Hypothalamus (tissue), 51 donors: ENCODE measurements at places on chromosomes 5 and 9.

DNA sequence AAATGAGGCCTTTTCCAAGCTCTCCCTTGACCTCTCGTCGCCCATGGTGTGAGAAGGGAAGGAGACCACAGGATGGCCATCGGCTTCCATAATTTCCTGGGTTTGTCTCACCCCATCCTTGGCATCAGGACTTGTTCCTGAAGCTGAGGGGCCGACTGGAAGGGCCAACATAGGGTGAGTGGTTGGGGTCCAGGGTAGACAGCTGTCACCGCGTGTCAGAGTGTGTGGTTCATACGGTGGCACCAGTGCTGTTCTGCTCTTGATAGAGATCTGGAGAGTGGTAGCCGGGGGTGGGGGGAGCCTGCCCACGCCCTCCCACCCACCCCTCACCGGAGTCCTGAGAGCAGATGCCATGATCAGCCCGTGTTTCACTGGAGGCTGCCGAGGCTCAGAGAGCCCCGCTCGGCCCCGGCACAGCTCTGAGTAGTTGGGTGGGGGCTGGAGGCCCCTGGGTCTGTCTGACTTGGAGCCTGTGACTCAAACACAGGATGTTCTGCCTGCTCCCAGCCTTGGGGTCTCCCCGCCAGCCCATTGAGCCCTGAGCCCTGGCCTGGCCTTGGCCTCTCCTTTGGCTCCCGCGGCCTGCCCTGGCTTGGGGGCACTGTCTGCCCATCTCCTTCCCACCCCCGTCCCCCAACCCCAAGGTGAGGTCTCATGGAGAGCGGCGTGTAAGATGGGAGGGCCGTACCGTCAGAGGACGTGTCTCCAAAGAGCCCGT lies 53.1 kb upstream of the IER5L start:
- no peak for DNase-seq

DNA sequence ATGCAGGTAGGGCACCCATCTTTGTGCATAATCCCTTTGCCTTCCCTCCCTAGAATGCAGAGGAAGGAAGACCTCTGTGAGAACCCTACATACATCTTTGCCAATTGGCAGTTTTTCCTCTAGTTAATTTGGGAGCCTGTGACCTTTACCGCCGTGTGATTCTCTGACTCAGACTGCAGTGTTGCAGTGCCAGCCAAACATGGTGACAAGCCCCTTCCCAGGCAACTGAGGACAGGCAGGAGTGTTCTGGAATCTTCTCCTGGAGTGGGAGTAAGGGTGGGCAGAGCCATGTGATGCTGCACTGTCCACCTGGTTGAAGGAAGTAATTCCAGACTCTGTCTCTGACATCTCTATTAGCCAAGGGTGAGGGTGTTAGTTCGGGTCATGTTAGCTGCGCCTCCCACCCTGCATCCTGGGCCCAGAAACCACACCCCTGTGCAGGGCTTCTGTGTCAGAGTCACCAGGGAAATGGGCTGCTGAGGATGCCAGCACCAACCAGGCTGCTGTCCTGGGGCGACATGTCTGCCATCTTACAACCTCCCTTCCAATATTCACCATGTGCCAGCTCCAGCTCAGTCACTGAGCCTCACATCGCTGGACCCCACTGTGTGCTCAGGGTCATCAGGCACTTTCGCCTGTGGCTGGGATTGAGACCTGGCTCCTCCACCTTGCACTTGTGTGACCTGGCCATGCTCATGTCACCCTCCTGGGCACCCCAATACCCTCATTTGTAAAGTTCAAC lies 21.8 kb downstream of the KCNIP1 start:
- no peak for DNase-seq

DNA sequence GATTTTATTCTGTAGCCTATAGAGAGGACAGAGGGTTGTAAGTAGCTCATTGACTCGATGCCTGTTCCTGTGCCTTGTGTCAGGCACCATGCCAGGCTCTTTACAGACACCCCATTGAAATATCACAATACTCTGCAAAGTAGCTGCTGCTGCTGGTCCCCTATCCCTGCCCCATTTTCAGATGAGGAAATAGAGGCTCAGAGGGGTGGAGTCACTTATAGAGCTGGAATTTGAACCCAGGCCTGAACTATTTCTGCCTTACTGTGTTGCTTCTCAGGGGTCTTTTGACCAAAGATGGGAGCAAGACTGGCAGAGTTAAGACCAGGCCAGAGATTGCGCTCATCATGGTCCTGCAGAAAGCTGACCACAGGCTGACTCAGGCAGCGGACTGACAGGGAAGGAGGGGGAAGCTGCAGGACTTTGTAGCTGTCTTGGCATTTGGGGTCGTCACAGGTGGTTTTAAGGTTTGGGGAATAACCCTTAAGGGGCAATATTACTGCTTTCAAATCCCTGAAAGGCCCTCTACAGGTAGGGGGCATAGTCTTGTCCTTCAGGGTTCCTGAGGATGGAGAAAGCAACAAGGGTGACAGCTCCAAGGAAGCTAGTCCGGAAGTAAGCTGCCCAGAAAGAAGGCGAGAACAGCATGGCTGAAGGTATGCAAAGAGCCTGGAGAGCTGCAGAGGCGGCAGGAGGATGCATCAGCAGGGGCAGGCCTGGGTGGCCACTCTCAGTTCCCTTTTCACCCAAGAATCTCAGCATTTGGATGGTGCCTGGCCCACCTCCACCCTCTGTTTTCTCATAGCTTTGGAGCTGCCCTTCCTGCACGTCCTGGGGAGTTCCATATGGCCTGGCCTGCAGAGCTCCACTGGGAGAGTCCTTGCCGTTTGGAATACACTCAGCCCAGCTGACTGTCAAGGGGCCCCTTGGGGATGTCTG lies 18.3 kb upstream of the NDST1 start:
- DNase-seq, result no peak

DNA sequence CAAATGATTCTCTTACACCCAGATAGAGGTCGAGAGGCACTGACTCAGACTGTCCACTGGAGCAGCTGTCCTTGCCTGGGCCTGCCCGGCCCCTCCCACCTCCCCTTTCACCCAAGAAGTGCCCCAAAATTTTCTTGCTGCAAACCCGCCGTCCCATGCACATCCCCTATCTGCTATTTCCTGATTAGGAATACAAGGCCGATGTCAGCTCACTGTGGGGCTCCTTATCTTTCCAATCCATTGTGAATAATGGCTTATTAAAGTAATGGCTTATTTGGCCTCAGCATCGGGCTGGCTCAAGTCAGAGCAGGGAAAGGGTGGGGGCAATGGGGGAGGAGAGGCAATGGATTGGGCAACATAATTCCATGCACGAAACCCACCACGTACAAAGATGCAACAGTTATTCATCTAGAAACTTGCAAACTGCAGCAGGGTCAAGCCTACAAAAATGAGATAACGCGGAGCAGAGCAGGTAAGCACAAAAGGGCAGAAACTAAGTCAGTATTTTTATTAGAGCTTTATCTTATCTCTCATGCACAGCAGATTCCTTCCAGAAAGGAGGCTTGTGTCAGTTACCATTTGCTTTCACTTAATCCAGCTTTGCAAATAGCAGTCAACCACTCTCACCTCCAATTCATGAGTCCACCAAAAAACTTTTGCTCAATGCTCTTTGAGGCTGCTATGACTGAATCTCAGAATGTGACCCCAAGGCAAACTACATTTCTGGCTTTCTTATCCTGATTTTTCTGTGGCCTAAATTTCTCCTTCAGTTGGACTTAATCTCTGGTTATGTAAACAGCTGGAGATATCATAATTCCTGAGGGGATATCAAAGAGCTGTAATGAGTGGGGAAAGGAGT lies 138.2 kb upstream of the OSMR start:
- DNase-seq, result no peak

GRCh38 chr5:135497971-135498636 lies 37.7 kb downstream of the NEUROG1 start:
- DNase-seq, result no peak

- DNase-seq, result no peak
Observed at GRCh38 chr9:23850690-23851629, 24.9 kb upstream of the ELAVL2 start.

- no peak for DNase-seq
Observed at GRCh38 chr5:122693963-122694362, 80.9 kb upstream of the SNX2 start.

DNA sequence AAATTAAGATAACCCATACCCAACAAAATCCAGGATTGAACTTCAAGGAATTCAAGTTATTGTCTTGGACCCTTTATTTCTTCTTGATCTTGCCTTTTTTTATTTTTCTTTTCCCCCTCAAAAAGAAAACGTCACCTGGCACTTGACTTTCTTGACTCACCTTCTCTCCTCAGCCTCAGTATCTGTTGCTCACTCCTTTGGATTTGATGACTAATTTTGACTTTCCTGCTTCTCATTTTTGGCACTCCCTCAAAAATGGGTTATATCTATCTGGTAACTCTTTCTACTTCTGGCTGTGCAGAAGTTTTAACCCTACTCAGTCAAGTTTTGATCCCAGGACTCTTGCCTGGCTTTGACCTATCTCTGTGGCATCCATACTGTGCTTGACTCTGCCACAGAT lies 66.6 kb upstream of the SPATA31D4 start:
- no peak for DNase-seq

GRCh38 chr5:173012882-173013281 lies 29.3 kb downstream of the ATP6V0E1 start:
- no peak for DNase-seq

DNA sequence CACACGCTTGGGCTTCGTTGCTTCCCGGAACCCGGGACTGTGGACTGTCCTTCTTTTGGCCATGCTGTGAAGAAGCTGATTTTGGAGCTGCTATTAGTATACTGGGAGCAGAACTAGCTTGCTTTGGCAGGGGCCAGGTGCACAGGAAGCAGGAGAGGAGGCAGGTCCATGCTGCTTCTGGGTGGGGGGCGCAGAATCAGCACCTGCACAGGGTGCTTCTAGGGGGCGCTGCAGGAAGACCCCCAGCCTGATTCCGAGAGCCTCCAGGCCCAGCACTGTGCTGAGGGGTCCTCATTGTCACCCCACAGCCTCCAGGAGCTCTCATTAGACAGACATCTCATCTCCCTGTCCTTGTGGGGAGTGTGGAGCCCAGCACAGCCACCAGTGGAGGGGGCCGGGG lies 252.6 kb upstream of the IRX4 start:
- DNase-seq, result no peak

DNA sequence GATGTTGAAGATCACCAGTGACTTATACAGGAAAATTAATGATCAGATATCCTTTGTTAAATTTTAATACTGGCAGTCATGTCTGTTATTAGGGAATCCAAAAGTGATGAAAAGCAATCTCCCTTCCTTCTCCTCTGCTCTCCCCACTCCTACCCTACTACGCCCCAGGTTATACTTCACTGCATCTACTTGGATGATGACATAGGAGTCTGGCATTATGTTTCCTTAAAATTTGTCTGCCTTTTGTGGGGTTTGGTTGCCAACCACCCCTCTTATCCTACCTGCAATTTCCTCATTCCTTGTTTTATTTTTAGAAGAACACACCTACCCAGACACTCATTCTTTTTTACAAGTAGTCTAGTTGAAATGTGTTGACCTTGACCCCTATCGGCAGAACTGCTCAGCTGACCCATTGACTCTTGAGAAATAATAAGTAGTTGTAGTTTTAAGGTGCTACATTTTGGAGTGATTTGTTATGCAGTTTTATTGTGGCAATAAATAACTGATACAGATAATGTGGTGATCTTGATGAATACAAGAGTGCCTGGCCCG lies 5.1 kb upstream of the MOB3B start:
- no peak for DNase-seq

DNA sequence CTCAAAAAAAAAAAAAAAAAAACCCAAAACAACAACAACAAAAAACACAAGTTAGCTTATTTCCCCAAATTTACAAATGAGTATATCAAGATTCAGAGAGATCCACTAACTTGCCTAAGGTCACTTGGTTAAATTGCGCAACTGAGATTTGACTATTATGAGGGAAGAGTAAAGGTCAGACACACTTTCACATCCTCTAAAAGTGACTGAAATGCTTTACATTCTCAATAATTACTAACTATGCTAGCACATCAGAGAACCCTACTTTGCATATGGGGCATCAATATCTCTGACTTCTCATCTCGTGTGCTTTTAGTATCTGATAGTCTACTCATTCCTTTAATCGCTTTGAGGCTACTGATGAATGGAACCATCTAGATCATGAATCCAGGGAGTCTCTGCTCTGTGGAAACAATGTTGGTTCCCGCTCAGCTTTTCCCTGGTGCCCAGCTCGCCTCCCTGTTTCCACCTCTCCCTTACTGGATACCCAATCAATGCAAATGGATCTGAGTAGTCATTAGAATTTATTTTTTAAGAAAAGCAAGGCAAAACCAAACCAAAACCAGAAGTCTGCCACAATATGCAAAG lies 182.1 kb upstream of the TRIM32 start:
- DNase-seq, result no peak

DNA sequence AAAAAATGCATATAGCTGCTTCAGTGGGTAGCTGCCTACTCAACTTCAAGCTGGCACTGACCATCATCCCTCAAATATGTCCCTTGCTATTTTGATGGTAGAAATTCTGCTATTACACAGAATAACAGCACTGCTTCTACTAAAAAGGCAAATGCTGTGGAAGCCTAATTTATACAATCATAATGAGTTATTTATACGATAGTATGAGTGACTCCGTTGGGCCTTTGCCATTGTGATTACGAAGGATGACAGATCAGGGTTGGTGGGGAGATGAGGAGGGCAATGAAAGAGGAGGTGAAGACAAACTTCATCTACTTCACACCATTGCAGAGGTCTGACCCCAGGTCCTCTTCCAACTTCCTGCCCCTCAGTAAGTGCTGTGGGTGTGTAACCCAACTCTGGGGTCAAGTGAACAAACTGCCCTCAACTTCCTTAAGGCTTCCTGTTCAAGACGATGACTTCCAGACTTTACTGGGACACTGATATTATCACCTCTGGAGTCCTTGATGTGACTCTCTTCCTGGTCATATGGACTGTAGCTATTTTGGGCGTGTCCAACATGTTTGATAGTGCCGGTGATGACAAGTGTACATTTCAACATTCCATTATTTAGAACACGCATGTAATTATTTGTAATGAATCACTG lies 74.1 kb upstream of the RPS23 start:
- DNase-seq, result no peak

GRCh38 chr5:78636682-78637081 lies 11.9 kb downstream of the LHFPL2 start:
- DNase-seq, result no peak

GRCh38 chr5:9283021-9283420 lies 262.9 kb downstream of the SEMA5A start:
- DNase-seq, result no peak

DNA sequence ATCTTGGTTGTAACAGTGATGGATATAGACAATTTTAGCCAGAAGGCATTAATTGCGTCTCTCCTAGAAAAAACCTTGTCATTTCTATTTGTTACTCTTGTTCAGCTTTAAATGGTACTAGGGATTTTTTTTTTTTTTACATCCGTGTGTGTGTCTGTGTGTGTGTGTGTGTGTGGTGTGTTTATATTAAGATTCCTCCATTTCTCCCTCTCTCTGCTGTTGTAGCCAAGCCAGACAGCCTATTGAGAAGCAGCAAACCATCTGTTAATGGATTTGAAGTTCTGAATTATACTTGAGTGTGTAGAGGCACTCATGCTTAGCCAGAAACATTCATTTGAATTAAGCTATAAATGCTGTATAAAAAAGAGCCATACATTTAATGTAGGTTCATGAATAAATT lies 72.3 kb downstream of the SLF1 start:
- DNase-seq, result no peak

DNA sequence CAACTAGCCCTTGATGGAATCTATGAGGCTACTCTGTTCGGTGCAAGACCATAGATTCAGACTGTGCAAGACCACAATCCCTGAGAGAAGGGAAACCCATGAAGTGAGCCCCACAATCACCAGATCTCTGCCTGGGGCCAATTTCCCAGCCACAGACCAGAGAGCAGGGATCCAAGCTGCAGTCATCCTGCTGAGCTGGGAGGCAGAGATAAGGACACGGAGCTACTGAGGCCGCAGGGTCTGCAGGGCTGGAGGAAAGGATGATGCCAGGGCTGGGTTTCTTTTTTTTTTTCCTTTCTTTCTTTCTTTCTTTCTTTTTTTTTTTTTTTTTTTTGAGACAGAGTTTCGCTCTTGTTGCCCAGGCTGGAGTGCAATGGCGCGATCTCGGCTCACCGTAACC lies 47.7 kb upstream of the FUBP3 start:
- DNase-seq, result no peak
